Stimulated activated CD8-positive, alpha-beta memory T cell treated with anti-CD3 and anti-CD28 coated beads, Interleukin-7, amount 100 ng/mL, for 24 hours (primary cell): ENCODE measurements at places on chromosomes 7 and 10.

DNA sequence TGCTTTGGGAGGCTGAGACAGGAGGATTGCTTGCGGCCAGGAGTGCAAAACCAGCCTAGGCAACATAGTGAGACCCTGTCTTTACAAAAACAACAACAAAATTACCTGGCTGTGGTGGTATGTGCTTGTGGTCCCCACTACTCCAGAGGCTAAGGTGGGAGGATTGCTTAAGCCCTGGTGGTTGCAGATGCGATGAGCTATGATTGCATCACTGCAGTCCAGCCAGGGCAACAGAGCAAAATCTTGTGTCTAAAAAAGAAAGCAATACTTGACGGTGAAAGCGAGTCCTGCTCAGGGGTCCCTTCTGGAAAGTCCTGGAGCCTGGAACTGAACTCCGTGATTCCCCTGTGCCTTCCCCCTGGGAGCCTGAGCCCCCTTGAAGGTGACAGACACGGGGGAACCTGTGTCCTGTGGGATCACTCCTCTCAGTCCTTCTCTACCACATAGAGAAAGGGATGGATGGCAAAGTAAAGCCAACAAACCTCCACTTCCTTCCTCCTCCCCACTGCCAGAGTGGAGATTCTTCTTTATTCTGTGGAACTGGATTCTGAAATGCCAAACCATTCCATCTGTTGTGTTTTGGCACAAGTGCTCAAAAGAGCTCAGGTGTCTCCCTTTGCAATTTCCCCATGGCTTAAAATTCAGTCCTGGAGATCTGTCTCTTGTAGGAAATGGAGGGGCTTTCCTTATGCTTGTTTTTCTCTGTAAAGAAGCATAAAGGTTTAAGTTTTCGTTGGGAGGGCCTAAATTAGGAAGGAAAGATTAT, 50.6 kb downstream of the KIAA1217 start:
- DNase-seq = no peak

DNA sequence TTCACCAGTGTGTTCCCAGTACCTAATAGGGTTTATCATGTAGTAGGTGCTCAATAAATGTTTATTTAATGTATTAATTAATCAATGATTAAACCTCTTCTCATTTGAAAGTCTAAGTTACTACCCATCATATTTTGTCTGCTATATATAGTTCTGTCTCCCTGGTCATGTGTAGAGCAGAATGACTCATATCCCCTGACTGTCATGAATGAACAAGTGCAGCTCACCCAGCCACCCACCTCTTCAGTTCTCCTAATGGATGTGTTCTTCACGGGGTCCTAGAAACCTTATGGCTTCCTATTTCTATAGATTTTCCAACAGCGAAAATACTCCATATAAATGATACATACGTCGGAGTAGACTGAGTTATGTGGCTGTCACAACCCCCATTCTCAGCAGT, 64.5 kb downstream of the HIF1AN start:
- DNase-seq = no peak

GRCh38 chr10:102433619-102434046, 1.3 kb upstream of the CUEDC2 start:
- DNase-seq = no peak

DNA sequence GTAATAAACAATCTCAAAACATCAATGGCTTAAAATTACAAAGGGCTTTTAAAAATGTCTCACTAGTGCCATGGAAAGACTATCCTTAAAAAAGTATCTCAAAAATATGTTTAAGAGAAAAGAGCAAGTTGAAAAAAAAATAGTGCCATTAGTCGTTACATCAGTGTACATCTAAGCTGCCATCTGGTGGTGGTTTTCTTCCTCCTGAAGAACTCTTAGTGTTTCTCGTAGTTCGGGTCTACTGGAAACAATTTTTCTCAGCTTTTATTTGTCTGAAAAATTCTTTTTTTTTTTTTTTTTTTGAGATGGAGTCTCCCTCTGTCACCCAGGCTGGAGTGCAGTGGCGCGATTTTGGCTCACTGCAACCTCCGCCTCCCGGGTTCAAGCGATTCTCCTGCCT, 5.9 kb upstream of the GARIN1A start:
- DNase-seq = no peak

DNA sequence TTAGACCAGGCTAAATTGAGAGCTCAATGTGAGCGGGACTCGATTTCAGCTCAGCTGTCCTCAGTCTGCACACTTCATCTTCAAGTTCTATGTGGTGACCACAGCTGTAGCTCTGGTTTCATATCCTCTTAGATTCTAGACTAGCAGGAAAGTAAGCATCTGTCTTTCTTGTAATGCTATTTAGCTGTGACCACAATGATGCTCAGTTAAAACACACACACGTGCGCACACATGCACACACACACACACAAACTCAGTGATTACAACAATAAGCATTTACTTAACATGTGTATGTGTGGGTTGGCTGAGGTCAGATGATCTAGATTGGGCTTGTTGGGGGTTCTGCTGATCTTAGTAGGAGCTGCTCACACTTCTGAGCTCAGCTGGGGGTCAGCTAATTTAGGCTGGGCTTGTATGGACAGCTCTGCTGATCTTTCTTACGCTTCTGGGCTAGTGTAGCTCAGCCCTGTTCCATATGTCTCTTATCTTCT, 82.5 kb downstream of the ZNF365 start:
- DNase-seq = no peak

GRCh38 chr10:18142151-18142550, 1.9 kb downstream of the CACNB2 start:
- DNase-seq = no peak

DNA sequence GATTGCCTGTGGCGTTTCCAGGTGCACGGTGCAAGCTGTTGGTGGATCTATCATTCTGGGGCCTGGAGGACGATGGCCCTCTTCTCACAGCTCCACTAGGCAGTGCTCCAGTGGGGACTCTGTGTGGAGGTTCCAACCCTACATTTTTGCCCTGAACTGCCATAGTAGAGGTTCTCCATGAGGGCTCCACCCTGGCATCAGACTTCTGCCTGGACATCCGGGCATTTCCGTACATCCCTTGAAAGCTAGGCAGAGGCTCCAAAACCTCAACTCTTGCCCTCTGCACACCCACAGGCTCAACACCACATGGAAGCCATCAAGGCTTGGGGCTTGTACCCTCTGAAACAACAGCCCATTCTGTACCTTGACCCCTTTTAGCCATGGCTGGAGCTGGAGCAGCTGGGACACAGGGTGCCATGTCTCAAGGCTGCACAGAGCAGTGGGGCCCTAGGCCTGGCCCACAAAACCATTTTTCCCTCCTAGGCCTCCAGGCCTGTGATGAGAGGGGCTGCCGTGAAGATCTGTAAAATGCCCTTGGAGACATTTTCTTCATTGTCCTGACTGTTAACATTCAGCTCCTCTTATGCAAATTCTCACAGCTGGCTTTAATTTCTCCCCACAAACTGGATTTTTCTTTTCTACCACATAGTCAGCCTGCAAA, 10.0 kb upstream of the FGL2 start:
- DNase-seq = no peak

DNA sequence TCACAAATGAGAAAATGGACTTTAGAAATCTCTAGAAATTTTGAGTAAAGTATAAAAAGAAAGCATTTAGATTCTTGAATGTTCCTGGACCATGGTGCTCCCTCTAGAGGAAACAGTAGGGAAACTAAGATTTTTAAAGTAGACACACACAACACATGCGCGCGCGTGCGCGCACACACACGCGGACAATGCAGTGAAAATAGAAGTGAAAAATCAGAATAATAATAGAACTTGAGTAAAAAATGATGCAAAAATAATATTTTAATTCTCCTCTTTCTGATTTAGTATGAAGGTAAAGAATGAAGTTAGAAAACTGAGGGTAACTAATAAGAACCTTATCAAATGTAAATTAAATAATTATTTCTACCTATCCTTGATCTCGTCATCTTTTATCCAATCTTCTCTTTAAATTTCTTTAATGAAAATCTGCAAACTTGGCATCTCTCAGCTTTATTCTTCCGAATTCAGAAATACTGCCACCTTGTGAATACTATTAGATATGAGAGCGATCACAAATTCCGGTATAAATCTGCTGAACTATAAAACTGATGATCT, 117.0 kb upstream of the AMPH start:
- no peak for DNase-seq

DNA sequence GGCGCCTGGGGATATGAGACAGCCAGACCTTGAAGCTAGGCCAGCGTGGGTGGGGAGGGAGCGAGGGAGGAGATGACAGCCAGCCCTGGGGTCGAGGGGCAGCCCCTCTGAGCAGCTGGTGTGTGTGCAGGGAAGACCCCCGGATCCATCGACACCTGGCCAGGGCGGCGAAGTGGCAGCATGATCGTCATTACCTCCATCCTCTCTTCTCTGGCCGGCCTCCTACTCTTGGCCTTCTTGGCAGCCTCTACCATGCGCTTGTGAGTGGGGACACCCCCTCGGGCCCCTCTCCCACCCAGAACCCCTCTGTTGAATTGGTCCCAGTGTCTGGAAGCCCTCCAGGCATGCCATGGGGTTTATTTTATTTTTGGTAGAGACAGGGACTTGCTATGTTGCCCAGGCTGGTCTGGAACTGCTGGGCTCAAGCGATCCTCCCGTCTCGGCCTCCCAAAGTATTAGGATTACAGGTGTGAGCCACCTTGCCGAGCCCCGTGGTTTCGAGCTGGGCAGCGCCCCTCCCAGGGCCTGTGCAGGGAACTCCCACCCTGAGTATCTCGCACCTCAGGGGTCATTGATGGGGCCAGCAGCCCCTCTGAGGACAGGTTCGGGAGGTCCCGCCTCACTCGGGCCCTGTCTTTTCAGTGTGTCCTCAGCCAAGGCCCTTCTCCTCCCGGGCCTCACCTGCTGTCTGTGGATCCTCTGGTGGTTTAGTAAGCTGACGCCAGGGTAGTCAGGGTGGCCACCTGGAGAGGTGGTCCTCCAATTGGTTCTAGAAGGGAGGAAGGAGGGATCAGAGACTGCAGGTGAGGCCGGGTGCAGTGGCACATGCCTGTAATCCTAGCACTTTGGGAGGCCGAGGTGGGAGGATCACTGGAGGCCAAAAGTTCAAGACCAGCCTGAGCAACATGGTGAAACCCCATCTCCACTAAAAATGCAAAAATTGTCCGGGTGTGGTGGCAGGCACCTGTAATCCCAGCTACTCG, 3.8 kb downstream of the UPK3B start:
- no peak for DNase-seq

DNA sequence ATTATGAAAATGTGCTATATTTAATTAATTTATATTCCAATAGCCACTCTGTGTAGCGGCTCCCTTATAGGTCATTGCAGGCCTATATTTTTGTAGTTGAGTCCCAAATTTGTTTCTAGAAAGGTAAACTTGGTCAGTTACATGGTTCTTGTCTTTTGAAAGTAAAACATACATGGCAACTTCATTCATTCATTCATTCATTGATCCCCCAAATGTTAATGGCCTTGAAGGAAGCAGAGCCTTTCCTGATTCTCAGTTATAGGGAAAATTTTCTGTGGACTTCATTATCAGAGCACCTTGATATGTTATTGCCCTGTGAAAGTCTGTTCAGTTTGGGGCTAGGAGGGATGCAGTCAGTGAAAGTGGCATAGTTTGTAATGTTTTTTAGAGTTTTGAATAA, 2.9 kb downstream of the BLVRA start:
- DNase-seq = no peak

DNA sequence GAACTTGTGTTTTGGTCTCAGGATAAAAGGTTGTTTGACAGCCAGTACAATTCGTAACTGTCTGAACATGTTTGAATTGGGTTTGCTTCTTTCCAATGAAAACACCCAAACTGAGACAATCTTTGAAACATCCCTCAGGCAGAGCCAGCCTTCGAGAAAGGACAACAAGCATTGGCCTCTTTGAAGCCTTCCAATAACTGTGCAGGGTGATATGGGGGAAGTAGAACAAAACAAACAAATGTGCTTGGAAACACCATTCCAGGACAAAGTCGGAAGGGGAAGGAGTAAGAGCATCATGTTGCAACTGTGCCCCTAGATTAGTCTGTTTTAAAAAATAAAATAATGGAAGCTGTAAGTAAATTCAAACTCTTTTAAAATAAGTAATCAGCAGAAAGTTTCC, 39.5 kb downstream of the IL2RA start:
- DNase-seq = no peak

- no peak for DNase-seq
Observed at GRCh38 chr7:114823290-114823689, 98.6 kb upstream of the MDFIC start.

- no peak for DNase-seq
Observed at GRCh38 chr10:24418532-24418931, 209.6 kb downstream of the KIAA1217 start.

DNA sequence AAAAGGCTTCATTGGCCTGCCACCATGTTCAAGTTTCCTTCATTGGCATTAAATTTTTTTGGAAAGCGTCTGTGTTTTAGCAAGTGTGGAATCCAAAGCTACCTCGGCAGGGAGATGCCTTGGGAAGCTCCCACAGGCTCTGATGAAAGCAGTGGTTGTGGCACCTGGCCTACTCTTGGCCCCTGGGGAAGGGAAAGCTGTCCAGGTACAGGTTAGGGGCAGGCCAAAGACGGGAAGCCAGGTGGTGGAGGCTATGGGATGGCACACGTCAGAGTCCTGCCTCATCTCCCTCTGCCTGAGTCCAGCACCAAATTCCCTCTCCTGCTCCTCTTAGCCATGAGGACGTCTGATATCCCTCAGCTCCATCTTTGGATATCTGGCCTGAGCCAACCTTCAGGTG, 49.7 kb downstream of the C10orf120 start:
- DNase-seq = no peak

DNA sequence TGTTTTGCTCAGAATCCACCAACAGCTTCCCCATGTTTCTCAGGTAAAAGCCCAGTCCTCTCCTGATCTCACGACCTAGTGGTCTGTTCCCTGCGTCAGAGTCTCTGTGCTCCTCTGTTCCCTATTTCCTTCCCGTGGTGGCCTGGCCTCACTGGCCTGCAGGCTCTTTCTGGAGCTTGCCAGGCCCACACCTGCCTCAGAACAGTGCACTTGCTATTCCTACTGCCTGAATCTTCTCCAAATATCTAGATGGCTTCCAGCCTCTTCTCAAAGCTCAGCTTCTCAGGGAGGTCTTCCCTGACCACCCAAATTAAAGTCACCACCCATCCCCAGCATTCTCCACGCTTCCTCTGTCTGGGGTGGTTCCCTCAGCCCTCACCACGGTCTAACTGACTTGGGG, 165.3 kb downstream of the USP6NL start:
- DNase-seq = no peak

GRCh38 chr7:45070254-45070642, 18.5 kb downstream of the NACAD start:
- DNase-seq = no peak

DNA sequence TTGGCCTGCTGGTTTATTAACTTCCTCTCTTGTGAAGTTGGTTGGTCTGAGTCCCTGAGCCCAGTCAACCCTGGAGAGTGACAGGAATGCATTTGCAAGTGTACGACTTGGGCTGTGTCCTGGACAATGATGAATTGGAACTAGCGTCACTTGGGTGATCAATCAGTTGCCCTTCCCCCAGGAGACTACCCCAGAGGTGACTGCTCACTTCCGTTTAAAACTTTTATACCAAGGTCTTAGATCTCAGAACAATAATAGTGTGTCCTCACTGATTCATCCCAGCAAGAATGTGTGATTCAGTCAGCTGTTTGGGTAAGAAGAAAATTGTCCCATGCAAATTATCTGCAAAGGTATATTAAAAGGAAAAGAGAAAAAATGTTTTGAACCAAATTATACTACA, 102.9 kb upstream of the ARMC3 start:
- no peak for DNase-seq

GRCh38 chr10:75110006-75110632, 1.3 kb upstream of the SAMD8 start:
- no peak for DNase-seq

GRCh38 chr10:69876286-69876685, 74.6 kb downstream of the COL13A1 start:
- DNase-seq = no peak

GRCh38 chr10:108450280-108450679, 1285.8 kb upstream of the SORCS1 start:
- no peak for DNase-seq

GRCh38 chr7:157687158-157687557, 350.4 kb downstream of the DNAJB6 start:
- no peak for DNase-seq
